Naive thymus-derived CD8-positive, alpha-beta T cell (primary cell): ENCODE measurements at places on chromosomes 12 and 14. TPM values are rescaled to one million over a fixed set of nuclear protein-coding genes. Genes with fewer than 3 reads are reported as not detected.

KRT77 gene
- not detected for total RNA-seq

NRL gene
- total RNA-seq: 3.4 TPM

DNA sequence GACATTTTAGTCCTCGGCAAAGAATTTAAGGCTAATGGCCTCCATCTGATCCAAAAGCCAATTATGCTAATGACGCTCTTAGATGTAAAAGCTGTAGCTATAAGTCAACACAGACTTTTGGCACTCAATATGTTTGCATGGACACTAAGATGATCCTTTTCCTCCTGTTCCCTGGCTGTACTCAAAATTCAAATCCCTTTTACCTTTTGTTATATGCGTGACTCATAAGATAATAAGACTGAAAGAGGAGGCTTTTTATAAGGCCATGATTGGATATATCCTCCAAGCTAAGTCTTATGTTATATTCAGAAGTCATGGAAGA, 89.8 kb downstream of the PDZRN4 start:
- peaks cover 3% of the 10 kb centered on the region for H3K27me3 ChIP-seq
- no peaks in the 10 kb centered on the region for H3K4me1 ChIP-seq
- no peak overlapping the region for H3K4me3 ChIP-seq
- no peak overlapping the region for H3K27ac ChIP-seq
- H3K36me3 ChIP-seq: no peaks in the 10 kb centered on the region

DNA sequence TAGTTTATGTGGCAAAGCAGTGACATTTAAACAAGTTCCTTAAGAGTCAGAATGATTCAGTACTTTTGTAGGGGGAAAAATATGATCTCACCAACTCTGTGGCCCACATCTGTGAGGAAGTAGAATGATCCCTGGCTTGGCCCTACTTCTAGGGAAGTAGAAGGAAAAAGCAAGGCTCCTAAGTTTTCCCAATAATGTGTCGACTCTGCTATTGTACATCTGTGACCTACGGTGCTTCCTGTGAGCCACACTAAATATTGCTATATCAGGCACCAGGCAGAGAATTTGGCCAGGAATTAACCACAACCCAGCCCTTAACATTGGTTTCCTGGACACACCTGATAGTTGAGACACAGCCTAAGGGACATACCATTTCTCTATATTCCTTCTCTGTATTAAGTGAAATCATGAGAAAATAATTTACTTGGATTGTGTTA, 9.3 kb upstream of the NID2 start:
- peaks cover 2% of the 10 kb centered on the region for H3K4me1 ChIP-seq
- H3K4me3 ChIP-seq: no peak overlapping the region
- no peaks in the 10 kb centered on the region for H3K36me3 ChIP-seq
- no peak overlapping the region for H3K27ac ChIP-seq
- no peak for DNase-seq
- peaks cover 11% of the 10 kb centered on the region for H3K27me3 ChIP-seq

GRCh38 chr14:72968316-72968715, 42.1 kb downstream of the DCAF4 start:
- DNase-seq: no peak
- peaks cover 6% of the 10 kb centered on the region for H3K4me1 ChIP-seq
- H3K36me3 ChIP-seq: peaks cover 25% of the 10 kb centered on the region
- no peak overlapping the region for H3K4me3 ChIP-seq
- H3K27ac ChIP-seq: no peak overlapping the region
- no peaks in the 10 kb centered on the region for H3K27me3 ChIP-seq

DNA sequence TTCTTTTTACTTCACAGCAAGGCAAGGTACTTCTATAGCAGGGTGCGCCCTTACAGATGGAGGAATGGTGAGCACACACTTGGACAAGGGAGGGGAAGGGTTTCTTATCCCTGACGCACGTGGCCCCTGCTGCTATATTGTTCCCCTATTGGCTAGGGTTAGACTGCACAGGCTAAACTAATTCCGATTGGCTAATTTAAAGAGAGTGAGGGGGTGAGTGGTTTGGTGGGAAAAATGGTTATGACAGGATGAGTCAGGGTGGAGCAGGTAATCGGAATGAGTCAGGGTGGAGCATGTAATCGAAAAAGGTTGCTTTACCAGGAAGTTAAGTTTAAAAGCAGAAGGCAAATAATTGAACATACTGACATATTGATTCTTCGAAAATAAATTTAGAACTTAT, 23.7 kb upstream of the RAB21 start:
- no peaks in the 10 kb centered on the region for H3K36me3 ChIP-seq
- no peak overlapping the region for H3K27ac ChIP-seq
- H3K4me1 ChIP-seq: no peaks in the 10 kb centered on the region
- H3K4me3 ChIP-seq: no peak overlapping the region

DNA sequence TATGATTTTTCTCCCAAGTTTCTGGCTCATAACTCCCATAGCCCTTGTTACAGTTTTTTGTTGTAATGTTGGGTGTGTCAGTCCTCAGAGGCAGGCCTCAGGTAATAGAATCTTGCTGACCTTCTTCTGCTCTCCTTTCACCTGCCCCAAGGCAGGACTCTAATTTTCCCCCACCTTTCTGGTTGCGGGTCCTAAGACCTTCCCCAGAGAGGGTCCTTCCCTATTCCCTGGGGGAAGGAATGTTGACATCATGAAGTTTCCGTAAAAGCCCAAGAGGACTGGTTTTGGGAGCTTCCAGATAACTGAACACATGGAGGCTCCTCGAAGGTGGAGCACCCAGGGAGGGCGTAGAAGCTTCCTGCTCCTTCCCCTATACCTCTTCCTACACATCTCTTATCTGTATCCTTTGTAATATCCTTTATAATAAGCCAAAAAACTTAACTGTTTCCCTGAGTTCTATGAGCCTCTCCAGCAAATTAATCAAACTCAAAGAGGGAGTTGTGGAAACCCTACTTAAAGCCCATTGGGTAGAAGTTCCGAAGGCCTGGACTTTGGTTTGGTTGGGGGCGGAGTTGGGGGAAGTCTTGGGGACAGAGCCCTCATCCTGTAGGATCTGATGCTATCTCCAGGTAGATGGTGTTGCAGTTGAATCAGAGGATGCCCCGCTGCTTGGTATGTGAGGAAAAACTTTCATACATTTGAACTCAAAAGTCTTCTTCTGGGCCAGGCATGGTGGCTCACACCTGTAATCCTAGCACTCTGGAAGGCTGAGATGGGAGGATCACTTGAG, 9.0 kb upstream of the TMED10 start:
- H3K27ac ChIP-seq: no peak overlapping the region
- peaks cover 3% of the 10 kb centered on the region for H3K27me3 ChIP-seq
- no peak for DNase-seq
- no peaks in the 10 kb centered on the region for H3K36me3 ChIP-seq

ADGRD1 gene
- total RNA-seq: 0.34 TPM
